ENCODE measurements at places on chromosomes 4 and X.

DNA sequence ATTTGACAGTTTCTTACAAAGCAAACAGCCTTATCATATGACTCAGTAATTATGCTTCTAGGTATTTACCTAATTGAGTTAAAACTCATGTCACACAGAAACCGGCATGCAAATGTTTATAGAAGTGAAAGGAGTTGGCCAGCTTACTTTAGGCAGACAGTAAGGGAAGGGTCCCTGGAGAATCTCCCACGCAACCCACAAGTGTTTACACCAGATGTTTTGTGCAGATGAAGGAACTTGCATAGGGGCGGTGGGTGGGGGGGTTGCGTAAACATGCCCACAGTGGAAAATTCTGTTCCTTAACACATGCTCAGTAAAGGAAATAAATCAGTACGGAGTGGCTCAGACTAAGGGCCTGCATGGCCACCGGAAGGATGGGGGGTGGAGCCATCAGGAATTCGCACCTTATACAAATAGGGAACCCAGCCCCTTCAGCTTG lies 330.5 kb upstream of the AADAT start:
- no peak for DNase-seq

DNA sequence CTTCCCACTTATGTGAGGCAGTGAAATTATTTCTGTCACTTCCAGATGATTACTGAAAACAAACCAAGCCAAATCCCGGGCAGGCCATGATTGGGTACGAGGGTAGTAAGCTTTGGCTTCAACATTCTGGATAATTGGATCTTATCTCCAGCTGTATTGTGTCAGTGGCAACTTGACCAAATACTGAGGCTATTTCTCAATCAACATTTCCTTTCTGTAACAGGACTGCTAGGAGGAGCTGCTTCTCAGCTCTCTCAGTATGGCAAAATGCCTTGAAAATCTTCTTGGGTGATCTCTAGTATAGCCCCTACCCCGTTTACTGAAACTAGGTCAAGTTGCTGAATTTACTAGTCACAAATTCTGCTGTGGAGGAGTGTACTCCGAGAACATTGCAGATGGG lies 169.3 kb upstream of the FRMPD4 start:
- no peak for DNase-seq

- DNase-seq: no peak
Measured at GRCh38 chr4:81120055-81120454, 89.5 kb downstream of the BMP3 start.

DNA sequence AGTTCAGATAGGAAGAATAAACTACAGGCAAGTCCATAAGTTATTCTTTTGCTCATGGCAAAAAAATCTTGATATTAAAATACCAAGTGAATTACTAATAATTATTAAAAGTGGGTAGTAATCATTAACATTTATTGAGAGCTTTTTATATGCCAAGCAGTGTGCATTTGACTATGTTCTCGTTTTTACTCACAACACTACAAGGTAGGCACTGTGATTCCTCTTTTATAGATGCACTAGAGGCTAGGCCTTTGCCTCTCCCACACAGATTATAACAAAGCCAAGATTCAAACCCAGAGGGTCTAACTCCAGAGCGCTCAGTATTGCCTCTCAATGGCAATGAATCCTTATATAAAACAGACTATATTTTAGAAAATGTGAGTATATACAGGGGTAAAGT lies 254.2 kb downstream of the NAF1 start:
- no peak for DNase-seq

DNA sequence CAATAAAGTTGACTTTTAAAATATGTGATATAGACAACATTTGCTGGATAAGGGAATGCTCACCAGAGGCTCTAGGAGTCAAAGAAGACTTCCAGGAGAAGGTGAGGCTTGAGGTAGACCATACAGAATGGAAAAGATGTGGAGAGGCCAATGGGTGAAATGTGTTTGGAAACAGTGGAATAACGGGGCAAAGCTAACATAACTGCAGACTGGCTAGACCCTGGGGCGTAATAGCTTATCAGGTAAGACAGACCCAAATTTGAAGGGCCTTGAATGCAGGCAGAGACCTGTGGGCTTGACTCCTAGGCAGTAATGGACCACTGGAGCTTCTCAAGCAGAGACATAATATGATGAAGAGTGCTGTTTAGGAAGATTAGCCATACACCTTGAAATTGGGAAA lies 25.4 kb downstream of the GPC3 start:
- no peak for DNase-seq

DNA sequence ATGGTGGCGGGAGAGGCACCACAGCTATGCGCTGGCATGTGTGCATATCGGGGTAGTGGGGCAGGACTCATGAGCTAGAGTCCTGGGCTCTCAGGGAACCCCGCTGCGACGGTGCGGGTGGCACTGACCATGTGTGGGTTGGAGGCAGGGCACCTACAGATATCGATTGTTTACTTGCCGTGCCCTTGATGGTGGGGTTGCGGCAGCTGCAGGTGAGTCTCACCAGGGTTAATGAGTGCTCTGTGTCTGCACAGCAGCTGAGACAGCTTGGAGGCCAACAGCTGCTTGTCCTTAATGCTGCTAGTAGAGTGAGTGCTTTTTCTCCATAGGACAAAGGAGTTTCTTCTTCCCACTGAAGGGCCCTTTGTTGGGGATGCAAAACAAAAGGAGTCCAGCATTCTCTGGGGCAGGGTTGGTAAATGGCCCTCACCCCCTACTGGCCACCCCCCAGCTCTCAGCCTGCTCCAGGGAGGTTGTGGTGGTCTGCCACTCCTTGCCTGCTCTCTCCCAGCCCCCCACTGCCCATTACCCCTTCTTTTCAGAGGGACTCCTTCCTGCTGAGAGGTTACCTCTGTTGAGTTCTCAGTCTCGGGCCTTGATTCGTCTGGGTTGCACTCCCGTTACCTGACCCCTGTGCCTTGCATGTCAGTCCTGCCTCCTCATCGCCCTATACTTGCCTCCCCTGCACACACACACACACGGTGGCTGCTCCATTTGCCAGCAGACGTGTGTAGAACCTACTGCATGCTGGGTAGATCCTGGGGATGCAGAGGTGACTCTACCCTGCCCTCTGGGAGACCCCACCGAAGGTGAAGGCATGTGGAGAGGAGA lies 52.8 kb downstream of the TBC1D14 start:
- DNase-seq: no peak

- no peak for DNase-seq
Measured at GRCh38 chrX:43165343-43165920, 387.5 kb upstream of the PPP1R2C start.

- DNase-seq: no peak
Measured at GRCh38 chr4:6020613-6021012, 2.4 kb upstream of the C4orf50 start.

- peak; percentile 5 for DNase-seq
Measured at GRCh38 chrX:72245461-72246089, 6.7 kb upstream of the ERCC6L start.

GRCh38 chr4:69896530-69897116 lies 34.2 kb upstream of the CSN1S1 start:
- DNase-seq: no peak

DNA sequence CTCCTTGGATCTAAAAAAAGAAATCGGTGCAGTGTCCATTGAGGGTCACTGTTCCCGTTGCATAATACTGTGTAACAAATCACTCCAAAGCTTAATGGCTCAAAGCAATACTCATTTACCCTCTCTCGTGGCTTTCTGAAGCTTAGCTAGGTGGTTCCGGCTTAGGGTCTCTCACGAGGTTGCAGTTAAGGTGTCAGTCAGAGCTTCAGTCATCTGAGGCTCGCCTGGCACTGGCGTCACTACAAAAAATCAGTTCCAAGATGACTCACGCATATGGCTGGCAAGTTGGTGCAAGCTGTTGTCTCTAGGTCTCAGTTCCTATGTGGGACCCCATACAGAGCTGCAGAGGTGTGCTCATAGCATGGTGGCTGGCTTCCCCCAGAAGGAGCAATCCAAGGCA lies 91.0 kb downstream of the BEND2 start:
- DNase-seq: no peak

DNA sequence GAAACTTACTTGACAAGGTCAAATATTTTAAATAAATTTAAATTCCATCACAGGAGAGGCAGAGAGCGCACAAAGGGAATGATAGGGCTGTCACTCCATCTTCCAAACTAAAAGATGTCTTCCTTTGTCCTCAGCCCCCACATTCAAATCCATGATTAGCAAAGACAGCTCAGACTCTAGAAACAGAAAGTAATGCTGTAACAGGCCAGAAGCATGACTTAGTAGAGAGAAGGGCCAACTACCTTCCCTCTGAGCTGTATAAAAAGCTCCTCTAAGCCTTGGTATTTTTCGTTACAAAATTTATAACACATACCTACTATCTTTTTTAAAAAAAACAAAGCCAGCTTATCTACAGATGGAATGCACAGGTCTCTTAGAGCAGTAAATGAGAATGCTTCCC lies 207.4 kb downstream of the MAPK10 start:
- DNase-seq: no peak

GRCh38 chr4:173547889-173548288 lies 17.9 kb upstream of the HAND2 start:
- no peak for DNase-seq

- no peak for DNase-seq
Measured at GRCh38 chr4:53039741-53040458, 177.8 kb downstream of the RASL11B start.

DNA sequence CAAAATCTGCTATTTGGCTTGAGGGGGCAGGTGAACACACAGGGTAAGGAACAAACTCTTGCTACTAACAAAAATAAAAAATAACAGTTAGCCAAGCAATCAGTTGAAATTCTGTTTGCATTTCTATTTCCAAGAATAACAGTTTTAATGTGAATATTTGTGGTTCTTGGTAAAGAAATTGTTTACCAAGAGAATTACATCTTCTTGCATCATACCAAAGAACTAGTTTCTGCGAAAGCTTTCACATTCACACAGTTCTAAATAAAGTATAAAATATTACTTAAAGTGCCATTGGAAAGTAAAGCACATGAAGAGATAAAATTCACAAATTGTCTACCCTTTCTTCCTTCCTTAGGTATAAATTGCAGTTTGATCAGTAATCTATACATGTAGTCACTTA lies 54.4 kb downstream of the KLHL4 start:
- DNase-seq: no peak

- no peak for DNase-seq
Measured at GRCh38 chr4:54228056-54228527, 1.0 kb upstream of the PDGFRA start.

DNA sequence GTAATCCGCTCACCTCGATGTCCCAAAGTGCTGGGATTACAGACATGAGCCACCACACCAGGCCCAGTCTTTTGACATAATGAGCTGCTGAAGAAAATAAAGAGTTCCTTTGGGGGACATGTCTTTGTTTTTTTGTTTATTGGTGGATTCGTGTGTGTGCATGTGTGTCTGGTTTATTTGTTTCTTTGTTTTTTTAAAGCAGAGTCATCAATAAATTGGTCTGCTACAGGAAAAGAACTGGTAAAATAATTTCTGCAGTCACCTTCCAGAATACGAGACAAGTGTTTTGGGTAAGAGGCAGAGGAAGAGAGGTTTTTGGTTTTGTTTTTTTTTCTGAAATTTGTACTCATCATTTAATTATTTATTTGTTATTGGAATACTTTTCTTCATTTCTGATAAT lies 51.5 kb upstream of the PPP3CA start:
- DNase-seq: no peak

- DNase-seq: no peak
Measured at GRCh38 chr4:99960648-99961047, 10.6 kb upstream of the H2AZ1 start.

- no peak for DNase-seq
Measured at GRCh38 chrX:14915596-14915995, 42.4 kb downstream of the MOSPD2 start.

DNA sequence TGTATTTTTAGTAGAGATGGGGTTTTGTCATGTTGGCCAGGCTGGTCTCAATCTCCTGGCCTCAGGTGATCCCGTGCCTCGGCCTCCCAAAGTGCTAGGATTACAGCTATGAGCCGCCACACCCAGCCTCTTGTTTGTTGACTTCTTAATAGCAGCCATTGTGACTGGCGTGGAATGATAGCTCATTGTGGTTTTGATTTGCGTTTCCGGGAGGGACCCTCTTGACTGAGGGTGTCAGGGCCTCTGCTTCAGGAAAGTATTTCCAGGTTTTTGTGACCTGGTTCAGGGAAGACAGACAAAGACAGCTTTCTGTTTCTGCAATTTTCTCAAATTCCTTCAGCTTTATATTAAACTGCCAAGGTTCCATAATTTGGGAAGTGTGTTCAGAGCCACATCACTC lies 15.1 kb downstream of the CSF2RA start:
- DNase-seq: no peak

GRCh38 chr4:89482926-89483595 lies 175.5 kb upstream of the GPRIN3 start:
- DNase-seq: no peak

DNA sequence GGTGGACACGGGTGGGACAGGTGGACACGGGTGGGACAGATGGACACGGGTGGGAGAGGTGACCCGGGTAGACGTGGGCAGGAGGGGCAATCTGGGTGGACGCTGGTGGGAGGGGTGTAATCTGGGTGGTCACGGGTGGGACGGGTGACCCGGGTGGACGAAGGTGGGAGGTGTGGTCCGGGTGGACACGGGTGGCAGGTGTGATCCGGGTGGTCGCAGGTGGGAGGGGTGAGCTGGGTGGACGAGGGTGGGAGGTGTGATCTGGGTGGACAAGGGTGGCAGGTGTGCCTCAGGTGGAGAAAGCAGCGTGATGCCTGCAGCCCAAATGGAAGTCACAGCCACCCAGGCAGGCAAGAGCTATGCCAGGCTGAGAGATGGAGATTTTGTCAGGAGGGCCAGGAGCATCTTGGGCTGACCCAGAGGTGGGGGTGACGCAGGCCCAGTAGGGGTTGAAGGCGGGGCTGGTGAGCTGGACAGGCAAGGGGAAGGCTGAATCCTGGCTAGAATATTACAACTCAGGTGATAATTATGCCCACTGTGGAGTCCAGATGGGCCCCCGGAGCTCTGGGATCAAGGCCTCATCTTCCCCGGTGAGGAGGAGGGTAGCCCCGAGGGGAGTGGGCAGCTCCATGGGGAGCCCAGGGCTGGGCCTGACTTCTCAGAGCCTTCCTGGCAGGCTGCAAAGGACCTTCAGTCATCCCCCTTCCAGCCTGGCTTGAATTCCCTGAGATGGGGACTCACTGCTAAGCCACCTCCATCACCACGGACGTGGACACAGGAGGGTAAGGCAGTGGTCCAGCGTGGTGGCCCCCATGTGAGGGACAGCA lies 100.0 kb downstream of the ADRA2C start:
- DNase-seq: no peak

GRCh38 chr4:119526786-119527550 lies 101.6 kb downstream of the PDE5A start:
- no peak for DNase-seq

GRCh38 chr4:112361181-112361791 lies 64.1 kb downstream of the ALPK1 start:
- DNase-seq: no peak

DNA sequence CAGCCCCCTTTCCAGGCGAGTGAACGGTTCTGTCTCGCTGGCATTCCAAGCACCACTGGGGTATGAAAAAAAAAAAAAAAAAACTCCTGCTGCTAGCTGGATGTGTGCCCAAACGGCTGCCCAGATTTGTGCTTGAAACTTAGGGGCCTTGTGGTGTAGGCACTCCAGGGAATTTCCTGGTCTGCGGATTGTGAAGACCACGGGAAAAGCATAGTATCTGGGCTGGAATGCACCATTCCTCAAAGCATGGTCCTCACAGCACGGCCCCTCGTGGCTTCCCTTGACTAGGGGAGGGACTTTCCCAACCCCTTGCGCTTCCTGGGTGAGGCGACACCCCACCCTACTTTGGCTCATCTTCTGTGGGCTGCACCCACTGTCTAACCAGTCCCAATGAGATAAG lies 516.8 kb upstream of the FAM241A start:
- no peak for DNase-seq
